ENCODE measurements at places on chromosomes 7 and 10. TPM values are rescaled to one million over a fixed set of nuclear protein-coding genes. Genes with fewer than 3 reads are reported as not detected.

HTR5A gene
- total RNA-seq: not detected

SNX13 gene
- total RNA-seq: 80.9 TPM

CD36 gene
- 35.6 TPM for total RNA-seq

IFIT1B gene
- total RNA-seq: not detected

CPN1 gene
- total RNA-seq: not detected

SEC23IP gene
- total RNA-seq: 17.5 TPM

DNAJC12 gene
- 18.5 TPM for total RNA-seq

CHRM2 gene
- total RNA-seq: 99.9 TPM

GLI3 gene
- total RNA-seq: 31.6 TPM

CFAP69 gene
- total RNA-seq: 23.5 TPM
